Sigmoid colon (tissue), 7 donors: ENCODE measurements at places on chromosomes 1 and 21. TPM values are rescaled to one million over a fixed set of nuclear protein-coding genes. Genes with fewer than 3 reads are reported as not detected.
A peak's percentile ranks its signal among the peaks of the same experiment; 100 is the strongest.

DNA sequence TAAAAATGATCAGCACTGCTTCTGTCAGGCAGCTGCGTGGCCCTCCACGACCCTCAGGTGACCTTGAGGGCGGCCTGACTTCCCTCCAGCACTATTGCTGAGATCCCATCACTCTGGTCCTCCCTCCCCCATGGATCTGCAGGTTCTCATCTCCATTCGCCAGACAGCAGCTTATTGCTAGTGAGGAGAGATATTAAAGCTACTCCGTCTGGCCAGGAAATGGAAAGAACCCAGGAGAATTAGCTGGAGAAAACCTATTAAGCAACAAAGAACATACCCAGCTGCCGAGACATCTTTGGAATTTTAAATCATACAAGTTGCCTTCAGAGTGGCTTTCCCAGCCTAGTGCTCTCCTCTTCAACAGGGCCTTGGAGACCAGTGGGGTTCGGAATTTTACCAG lies 25.7 kb upstream of the KCNN3 start:
- no peaks in the 10 kb centered on the region for H3K4me1 ChIP-seq
- no peaks in the 10 kb centered on the region for H3K27me3 ChIP-seq
- no peaks in the 10 kb centered on the region for H3K36me3 ChIP-seq
- H3K4me3 ChIP-seq: no peak overlapping the region
- no peak for DNase-seq

- no peak overlapping the region for H3K27ac ChIP-seq
- no peaks in the 10 kb centered on the region for H3K4me1 ChIP-seq
- no peak for DNase-seq
- no peak overlapping the region for H3K4me3 ChIP-seq
- no peaks in the 10 kb centered on the region for H3K27me3 ChIP-seq
- H3K36me3 ChIP-seq: no peaks in the 10 kb centered on the region
Observed at GRCh38 chr1:212565079-212565478, 43.5 kb upstream of the ATF3 start.

DNA sequence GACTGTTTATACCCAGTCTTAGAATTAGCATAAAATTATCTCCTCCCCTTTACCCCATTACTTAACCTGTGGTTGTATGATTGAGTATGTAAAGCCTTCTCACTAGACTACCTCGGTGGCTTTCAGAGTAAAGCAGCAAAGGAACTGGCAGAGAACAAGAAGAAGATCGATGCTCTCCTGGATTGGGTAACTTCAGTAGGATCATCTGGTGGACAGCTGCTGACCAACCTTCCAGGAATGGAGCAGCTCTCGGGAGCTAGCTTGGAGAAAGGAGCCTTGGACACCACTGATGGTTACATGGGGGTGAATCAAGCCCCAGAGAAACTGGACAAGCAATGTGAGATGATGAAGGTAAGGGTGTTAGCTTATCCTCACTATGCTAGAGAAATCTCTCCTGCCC lies 138.6 kb upstream of the BMP8A start:
- no peak overlapping the region for H3K4me3 ChIP-seq
- no peaks in the 10 kb centered on the region for H3K27me3 ChIP-seq
- H3K4me1 ChIP-seq: no peaks in the 10 kb centered on the region
- no peak for DNase-seq

GRCh38 chr1:177847843-177848242 lies 122.0 kb downstream of the SEC16B start:
- no peak for DNase-seq
- H3K36me3 ChIP-seq: no peaks in the 10 kb centered on the region
- no peak overlapping the region for H3K27ac ChIP-seq
- no peaks in the 10 kb centered on the region for H3K27me3 ChIP-seq
- no peak overlapping the region for H3K4me3 ChIP-seq

DNA sequence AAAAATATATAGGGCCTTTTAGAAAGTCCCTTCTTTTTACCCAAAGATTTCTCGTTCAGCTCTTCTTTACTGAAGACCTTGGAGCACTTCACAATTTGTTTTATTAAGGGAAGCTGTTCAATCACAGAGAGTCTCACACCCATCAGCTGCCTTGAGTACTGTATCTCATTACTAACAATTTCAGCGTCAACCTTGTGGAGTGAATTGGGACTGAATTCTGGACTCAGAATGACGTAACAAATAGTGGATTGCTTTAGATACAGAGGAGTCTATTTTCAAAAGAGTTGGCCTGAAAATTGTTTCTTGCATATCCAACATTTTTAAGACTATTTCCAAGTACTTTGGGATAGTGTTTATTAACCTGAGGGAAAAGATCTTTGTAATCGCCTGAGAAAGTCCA lies 7.9 kb downstream of the MAP10 start:
- H3K27ac ChIP-seq: no peak overlapping the region
- H3K4me1 ChIP-seq: no peaks in the 10 kb centered on the region
- H3K36me3 ChIP-seq: no peaks in the 10 kb centered on the region
- H3K27me3 ChIP-seq: no peaks in the 10 kb centered on the region

DNA sequence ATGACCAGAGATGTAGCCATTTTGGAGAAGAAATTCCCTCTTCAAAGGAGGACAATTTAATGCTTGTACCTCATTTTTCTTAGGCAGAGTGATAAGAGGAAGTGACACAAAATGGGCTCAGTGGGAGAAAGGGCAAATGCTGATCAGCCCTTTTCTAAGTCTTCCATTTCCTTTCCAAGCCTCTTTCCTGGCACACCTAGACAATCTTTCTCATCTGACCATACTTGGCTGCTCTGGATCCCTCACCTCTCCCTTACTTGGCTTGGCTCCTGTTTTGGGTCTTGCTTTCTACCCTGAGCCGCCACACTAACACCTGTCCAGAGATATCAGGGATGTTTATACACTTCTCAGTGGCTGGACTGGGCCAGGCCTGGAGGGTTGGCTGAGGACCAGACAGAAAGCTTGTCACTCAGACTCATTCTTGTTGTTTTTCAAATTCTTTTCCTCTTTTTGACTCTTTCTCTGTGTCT lies 13.1 kb downstream of the TXNIP start:
- no peak overlapping the region for H3K4me3 ChIP-seq
- no peaks in the 10 kb centered on the region for H3K27me3 ChIP-seq
- peak; percentile 73 for DNase-seq
- H3K36me3 ChIP-seq: no peaks in the 10 kb centered on the region

DNA sequence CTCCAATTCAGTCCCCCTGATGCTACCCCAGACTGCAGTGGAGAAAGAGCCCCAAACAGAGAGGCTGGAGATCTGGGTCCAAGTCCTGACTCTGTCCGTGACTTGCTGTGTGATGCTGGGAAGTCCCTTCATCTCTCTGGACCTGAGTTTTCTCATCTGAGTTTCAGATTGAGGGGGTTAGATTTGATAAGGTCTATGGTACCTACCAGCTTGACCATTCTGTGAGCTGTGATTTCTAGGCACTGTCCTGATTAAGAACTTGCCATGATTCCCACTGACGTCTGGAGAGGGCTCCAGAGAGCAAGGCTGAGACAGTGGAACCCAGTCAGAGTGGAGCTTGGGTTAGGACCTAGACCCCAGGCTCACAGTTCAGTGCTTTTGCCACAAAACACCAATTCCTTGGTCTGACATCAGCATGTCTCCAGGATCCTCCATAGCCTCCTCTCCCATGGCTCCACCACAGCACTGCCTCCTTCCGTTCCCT lies 43.8 kb upstream of the DMBX1 start:
- peaks cover 16% of the 10 kb centered on the region for H3K4me1 ChIP-seq
- peaks cover 23% of the 10 kb centered on the region for H3K27me3 ChIP-seq
- H3K27ac ChIP-seq: no peak overlapping the region
- H3K36me3 ChIP-seq: no peaks in the 10 kb centered on the region

DNA sequence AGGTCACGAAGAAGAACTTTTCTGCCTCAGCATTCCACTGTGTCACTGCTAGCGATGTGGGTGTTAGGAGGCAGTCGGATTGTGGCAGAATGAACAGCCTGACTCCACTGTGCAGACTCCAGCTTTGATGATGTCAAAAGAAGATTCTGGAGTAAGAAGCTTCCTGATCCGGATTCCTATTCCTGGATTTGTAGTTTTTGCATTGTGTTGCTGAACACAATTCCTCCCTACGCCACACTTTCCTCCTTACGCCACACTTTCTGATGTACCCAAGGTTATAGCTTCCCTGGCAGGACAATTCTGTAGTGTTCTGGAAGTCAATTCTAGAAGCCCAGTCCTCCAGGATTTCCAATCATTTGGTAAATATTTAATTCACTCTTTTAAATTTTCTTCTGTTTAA lies 665.2 kb upstream of the ADGRL2 start:
- H3K36me3 ChIP-seq: no peaks in the 10 kb centered on the region
- no peaks in the 10 kb centered on the region for H3K27me3 ChIP-seq
- no peak for DNase-seq
- H3K4me1 ChIP-seq: no peaks in the 10 kb centered on the region

GRCh38 chr1:192977089-192977706 lies 82.0 kb downstream of the UCHL5 start:
- no peak for DNase-seq
- H3K27ac ChIP-seq: no peak overlapping the region
- no peaks in the 10 kb centered on the region for H3K36me3 ChIP-seq
- H3K27me3 ChIP-seq: no peaks in the 10 kb centered on the region
- H3K4me3 ChIP-seq: no peak overlapping the region

DNA sequence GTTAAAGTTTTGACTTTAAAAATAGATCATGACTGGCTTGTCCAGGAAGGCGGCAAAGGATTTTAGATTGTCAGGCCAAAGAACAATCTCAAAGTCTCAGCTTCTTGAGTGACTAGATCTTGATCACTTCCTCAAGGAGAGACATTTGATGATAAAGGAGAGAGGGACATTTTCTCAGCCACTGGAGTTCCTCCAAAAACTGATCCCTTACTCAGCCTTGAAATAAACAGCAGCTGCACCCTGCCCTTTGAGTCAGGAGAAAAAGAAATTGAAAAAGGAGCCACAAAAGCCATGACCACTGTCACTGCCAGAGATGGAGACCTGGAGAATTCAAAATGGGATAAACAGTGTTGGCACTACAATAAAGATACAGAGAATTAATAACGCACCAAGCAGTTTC lies 288.4 kb upstream of the PRMT6 start:
- no peak overlapping the region for H3K27ac ChIP-seq
- no peaks in the 10 kb centered on the region for H3K4me1 ChIP-seq
- H3K36me3 ChIP-seq: no peaks in the 10 kb centered on the region
- no peak for DNase-seq
- H3K4me3 ChIP-seq: no peak overlapping the region

DNA sequence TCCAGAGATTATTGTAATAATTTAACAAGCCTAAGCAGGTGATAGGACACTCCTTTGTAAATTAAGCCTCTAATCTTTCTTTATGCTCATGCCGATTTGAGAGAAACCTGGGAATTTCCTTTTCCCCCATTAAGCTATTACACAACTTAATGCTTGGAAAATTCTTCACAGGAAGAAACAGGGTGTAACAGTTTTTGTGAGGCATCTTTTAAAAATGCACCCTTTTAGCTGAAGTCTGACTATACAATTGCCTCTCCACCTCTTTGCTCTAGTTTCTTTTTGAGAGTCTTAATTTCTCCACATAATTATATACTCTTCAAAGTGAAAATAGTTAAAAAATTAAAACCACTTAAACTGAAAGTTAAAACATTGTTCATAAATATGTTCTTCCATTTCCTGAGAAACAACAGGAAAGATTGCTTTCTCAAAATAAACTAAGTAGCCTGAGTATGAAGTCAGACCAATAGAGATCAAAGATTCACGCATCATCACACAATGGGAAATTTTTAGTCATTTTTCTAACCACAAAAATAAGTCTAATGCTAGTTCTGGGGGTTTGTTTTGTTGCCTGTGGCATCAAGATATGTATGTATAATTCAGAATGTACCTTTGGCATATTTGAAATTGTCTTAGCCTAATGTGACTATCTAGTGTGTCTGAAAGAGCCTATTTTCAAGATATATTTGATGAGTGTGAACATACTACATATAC lies 34.7 kb downstream of the LRRC8D start:
- H3K36me3 ChIP-seq: no peaks in the 10 kb centered on the region
- H3K27me3 ChIP-seq: no peaks in the 10 kb centered on the region
- DNase-seq: no peak
- no peaks in the 10 kb centered on the region for H3K4me1 ChIP-seq
- no peak overlapping the region for H3K27ac ChIP-seq
- no peak overlapping the region for H3K4me3 ChIP-seq

- H3K4me3 ChIP-seq: no peak overlapping the region
- DNase-seq: no peak
- no peak overlapping the region for H3K27ac ChIP-seq
- H3K4me1 ChIP-seq: no peaks in the 10 kb centered on the region
Observed at GRCh38 chr1:182520736-182521135, 68.3 kb downstream of the RNASEL start.

DNA sequence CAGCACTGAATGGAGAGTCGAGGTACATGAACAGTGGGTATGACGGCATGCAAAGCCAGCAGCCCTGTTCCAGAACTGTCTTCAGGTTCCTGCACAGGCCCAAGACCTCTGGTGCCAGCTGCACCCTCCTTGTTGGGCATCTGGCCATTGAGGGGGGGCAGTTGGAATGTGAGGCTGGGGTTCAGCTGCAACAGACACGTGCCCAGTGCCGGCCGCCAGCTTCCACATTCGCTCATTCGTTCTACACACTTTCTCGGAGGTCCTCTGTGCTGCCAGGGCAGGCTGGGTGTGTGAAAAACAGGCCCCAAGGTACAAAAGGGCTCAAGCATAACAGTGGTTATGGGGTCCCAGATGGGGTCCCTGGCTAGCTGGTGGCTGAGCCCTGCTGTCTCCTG lies 37.9 kb upstream of the SLC19A1 start:
- H3K27ac ChIP-seq: no peak overlapping the region
- no peaks in the 10 kb centered on the region for H3K36me3 ChIP-seq
- H3K4me3 ChIP-seq: no peak overlapping the region
- no peak for DNase-seq

GRCh38 chr1:155976062-155976912 lies 2.1 kb downstream of the ARHGEF2 start:
- peaks cover 77% of the 10 kb centered on the region for H3K4me1 ChIP-seq
- peak; percentile 89 for DNase-seq
- H3K27ac ChIP-seq: peak overlapping the region; percentile 90
- no peaks in the 10 kb centered on the region for H3K27me3 ChIP-seq

DNA sequence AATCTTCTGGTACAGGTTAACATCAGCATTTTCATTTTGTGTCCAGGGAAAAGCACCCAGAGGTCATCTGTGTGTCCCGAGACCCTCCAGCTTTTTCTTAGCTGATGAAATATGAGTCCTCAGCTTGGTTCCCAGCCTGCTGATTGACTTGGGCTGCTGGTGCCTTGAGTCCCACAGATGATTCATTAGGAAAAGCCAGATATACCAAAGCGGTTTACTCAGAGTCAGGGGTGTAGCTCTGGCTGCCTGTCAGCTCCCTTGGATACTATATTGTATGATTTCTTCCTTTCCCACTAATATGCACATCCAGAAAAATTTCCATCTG lies 43.7 kb upstream of the MAB21L3 start:
- no peak overlapping the region for H3K27ac ChIP-seq
- no peak overlapping the region for H3K4me3 ChIP-seq
- no peaks in the 10 kb centered on the region for H3K4me1 ChIP-seq
- DNase-seq: peak; percentile 66
- no peaks in the 10 kb centered on the region for H3K27me3 ChIP-seq
- no peaks in the 10 kb centered on the region for H3K36me3 ChIP-seq

GRCh38 chr1:238499021-238499420 lies 608.3 kb upstream of the ZP4 start:
- no peak overlapping the region for H3K4me3 ChIP-seq
- no peak for DNase-seq
- no peaks in the 10 kb centered on the region for H3K4me1 ChIP-seq
- H3K27ac ChIP-seq: no peak overlapping the region

Gene CDC73
- 45.7 TPM for total RNA-seq

Gene MEF2D
- 39.8 TPM for total RNA-seq

Gene DNAJC6
- 4.6 TPM for total RNA-seq

Gene HFM1
- total RNA-seq: 5.8 TPM

Gene NUP210L
- total RNA-seq: under 0.01 TPM

Gene OR2T11
- not detected for total RNA-seq

Gene PDE4B
- 11.8 TPM for total RNA-seq

Gene L1TD1
- under 0.01 TPM for total RNA-seq

Gene LHX8
- total RNA-seq: not detected
